Uterus (tissue), 4 donors: ENCODE measurements at places on chromosomes 11 and 22. TPM values are rescaled to one million over a fixed set of nuclear protein-coding genes. Genes with fewer than 3 reads are reported as not detected.

The HTR3B gene
- not detected for total RNA-seq

The DNAJB7 gene
- total RNA-seq: not detected

The CASP1 gene
- 33.8 TPM for total RNA-seq

The LRRC4C gene
- total RNA-seq: 16.9 TPM

The HEPN1 gene
- not detected for total RNA-seq

The SLCO2B1 gene
- 58.1 TPM for total RNA-seq

The GAL3ST1 gene
- total RNA-seq: 6.6 TPM

The TTC36 gene
- total RNA-seq: not detected

The SERPING1 gene
- total RNA-seq: 552 TPM

The POU2AF1 gene
- total RNA-seq: 2.9 TPM

The HBB gene
- 206 TPM for total RNA-seq

The FRMD8 gene
- total RNA-seq: 46.4 TPM

The CENPM gene
- not detected for total RNA-seq

GRCh38 chr11:107916671-107917241 lies 11.5 kb upstream of the RAB39A start:
- H3K36me3 ChIP-seq: no peaks in the 10 kb centered on the region
- no peak for DNase-seq
- H3K27me3 ChIP-seq: no peaks in the 10 kb centered on the region
- no peak overlapping the region for H3K27ac ChIP-seq
- no peaks in the 10 kb centered on the region for H3K4me1 ChIP-seq

- no peak overlapping the region for H3K4me3 ChIP-seq
- peak overlapping the region; percentile 69 for H3K27ac ChIP-seq
- no peaks in the 10 kb centered on the region for H3K27me3 ChIP-seq
- H3K4me1 ChIP-seq: peaks cover 15% of the 10 kb centered on the region
Observed at GRCh38 chr11:8086571-8086970, 5.6 kb downstream of the TUB start.

DNA sequence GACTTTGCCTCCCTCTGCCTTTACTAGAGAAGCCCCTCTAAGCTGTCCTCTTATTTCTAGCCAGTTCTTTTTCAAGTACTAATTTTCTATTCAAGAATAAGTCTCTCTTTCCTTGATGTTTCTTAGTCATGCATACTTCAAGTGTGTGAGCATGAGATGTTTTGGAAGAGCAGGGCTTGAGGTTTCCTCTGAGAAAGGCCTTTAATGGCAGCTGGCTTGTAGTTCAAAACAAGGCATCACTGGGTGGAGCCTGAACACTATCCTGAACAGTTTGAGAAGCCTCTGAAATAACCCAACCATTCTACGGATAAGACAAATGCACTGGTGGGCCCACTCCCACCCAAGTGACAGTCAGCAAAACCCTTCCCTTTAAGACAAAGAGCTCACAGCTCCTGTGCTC lies 37.6 kb downstream of the CLDN25 start:
- H3K27me3 ChIP-seq: no peaks in the 10 kb centered on the region
- H3K36me3 ChIP-seq: no peaks in the 10 kb centered on the region
- H3K27ac ChIP-seq: no peak overlapping the region
- H3K4me3 ChIP-seq: no peak overlapping the region

GRCh38 chr11:64583296-64584262 lies 7.4 kb upstream of the SLC22A12 start:
- no peak overlapping the region for H3K27ac ChIP-seq
- no peaks in the 10 kb centered on the region for H3K36me3 ChIP-seq
- H3K27me3 ChIP-seq: no peaks in the 10 kb centered on the region
- H3K4me3 ChIP-seq: no peak overlapping the region
- DNase-seq: no peak

DNA sequence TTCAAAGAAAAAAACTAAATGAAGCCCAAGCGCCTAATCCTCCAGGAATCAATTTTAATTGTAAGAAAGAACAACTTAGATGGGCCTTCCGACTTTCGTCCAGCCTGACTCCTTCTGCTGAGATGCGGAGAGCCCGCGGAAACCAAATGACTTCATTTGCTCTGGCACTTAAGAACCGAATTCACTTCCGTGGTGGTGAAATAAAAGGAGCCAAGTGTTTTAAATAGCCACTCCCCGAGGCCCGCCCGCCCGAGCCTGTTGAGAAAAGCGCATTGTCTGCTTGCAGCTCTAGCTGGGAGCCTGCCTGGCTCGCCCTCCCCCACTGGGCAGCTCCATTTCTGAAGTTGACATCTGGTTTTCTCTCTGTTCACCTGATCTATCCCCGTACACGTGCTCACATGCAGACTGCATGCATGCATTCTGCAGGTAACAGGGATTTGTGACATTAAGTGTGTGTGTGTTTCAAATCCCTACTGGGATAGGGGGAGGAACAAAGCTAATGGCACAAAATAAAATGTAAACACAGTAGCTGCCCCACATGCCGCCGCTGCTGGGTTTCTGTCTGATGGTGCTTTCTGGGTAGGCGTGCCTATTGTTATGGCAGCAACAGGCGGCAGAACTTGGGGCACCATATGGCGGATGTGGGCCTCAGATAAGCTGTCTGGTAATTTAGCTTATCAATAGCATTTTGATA lies 6.2 kb downstream of the TEAD1 start:
- peaks cover 10% of the 10 kb centered on the region for H3K4me1 ChIP-seq
- H3K27ac ChIP-seq: peak overlapping the region; percentile 53
- no peaks in the 10 kb centered on the region for H3K36me3 ChIP-seq
- H3K27me3 ChIP-seq: no peaks in the 10 kb centered on the region
- H3K4me3 ChIP-seq: no peak overlapping the region

GRCh38 chr22:41094041-41094593 lies 1.7 kb downstream of the EP300 start:
- no peak for DNase-seq
- peak overlapping the region; percentile 91 for H3K4me3 ChIP-seq
- no peaks in the 10 kb centered on the region for H3K36me3 ChIP-seq
- H3K27me3 ChIP-seq: no peaks in the 10 kb centered on the region
- H3K27ac ChIP-seq: peak overlapping the region; percentile 100

GRCh38 chr11:71381781-71382505 lies 66.2 kb downstream of the DHCR7 start:
- H3K27me3 ChIP-seq: no peaks in the 10 kb centered on the region
- no peak overlapping the region for H3K27ac ChIP-seq
- H3K4me3 ChIP-seq: no peak overlapping the region
- no peaks in the 10 kb centered on the region for H3K36me3 ChIP-seq
- DNase-seq: no peak

DNA sequence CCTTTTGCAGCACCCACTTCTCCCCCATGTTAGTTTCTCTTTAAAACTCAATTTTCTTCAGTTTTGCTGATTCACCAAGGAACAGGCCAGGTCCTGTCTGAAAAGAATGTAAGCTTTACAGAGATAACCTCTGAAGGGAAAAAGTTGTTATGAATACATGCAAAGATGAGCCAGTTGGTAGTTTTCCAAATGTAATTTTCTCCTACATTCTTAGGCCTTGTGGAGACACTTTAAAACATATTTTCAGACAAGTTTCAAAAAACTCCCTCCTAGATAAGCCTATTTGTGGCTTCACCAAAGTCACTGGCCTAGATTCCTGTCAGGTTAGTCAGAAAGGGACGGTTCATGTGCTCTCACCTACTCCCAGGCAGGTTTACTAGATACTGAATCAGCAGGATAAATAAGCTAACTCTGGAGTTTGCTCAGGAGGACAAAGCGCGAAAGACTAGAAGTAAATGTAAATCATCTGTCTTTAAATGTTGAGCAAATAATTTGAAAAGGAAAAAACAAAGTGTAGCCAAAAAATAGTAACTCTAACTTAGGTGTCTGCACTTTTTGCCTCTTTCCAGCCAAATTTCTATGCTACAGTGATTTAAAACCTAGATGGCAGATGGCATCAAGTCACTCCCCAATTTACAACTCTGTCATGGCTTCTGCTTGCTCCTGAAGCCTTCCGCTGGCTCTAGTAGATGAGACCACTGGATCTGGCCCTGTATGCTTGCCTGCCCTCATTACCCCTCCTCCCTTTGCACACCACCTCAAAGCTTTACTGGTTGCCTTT lies 4.9 kb upstream of the ATP6V1E1 start:
- H3K36me3 ChIP-seq: no peaks in the 10 kb centered on the region
- H3K27me3 ChIP-seq: no peaks in the 10 kb centered on the region
- DNase-seq: no peak
- no peak overlapping the region for H3K4me3 ChIP-seq

DNA sequence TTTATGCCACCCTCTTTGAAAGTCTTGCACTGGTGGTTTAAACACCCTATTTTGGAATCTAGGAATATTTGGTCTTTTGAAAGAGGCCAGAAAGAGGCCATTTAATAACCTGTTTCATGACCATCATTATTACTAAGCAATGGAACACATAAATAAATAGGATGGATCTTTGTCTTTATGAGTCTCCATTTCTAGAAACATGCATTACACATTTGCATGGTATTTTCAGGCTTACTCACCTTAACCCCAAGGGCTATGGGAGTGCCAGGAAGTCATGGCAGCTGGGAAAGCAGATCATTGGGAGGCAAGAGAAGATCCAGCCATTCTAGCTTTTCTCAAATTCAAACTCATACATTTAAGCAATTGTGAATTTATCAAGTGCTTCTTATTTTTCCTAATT lies 185.8 kb upstream of the POU2AF2 start:
- no peaks in the 10 kb centered on the region for H3K36me3 ChIP-seq
- H3K4me1 ChIP-seq: no peaks in the 10 kb centered on the region
- DNase-seq: no peak
- H3K27me3 ChIP-seq: no peaks in the 10 kb centered on the region
- H3K27ac ChIP-seq: no peak overlapping the region
- no peak overlapping the region for H3K4me3 ChIP-seq

DNA sequence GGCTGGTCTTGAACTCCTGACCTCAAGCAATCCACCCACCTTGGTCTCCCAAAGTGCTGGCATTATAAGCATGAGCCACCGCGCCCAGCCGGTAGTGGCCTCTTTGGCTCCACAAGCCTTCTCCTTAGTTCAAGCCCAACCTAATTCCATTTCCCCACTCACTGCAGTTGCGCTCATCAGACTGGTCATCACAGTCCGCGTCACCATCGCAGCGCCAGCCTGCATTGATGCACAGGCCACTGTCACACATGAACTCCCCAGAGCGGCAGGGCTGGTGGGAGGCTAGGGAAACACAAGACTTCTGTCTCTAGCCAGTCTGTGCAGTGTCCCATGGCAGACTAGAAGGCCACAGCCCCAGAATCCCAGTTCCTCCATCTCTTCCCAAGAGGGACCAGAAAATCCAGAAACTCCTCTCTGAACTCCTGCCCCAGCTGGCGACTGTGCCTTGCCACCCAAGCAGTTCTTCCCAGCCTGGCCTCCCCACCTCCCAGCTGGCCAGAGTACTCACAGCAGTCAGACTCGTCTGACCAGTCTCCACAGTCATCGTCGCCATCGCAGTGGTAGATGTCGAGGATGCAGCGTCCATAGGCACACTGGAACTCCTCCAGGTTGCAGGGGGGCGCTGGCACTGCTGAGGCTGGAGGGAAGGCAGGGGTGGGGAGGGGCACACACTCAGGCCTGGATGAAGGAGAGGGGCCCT lies 19.8 kb downstream of the LRP4 start:
- H3K36me3 ChIP-seq: no peaks in the 10 kb centered on the region
- H3K27me3 ChIP-seq: no peaks in the 10 kb centered on the region
- no peak for DNase-seq
- no peak overlapping the region for H3K27ac ChIP-seq

DNA sequence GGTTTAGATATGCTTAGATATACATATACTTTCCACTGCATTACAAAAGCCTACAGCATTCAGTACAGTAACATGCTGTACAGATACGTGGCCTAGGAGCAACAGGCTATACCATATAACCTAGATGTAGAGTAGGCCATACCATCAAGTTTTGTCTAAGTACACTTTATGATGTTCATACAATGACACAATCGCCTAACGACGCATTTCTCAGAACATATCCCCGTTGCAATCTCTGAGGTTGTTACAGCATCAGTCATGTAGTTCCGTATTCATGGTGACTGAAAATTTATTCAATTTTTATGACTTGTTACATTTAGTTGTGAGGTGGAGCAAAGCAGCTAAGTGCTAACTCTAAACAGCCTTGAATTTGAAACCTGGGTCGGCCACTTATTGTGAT lies 6.7 kb downstream of the ZBTB44 start:
- no peaks in the 10 kb centered on the region for H3K27me3 ChIP-seq
- no peak overlapping the region for H3K27ac ChIP-seq
- H3K4me1 ChIP-seq: peaks cover 6% of the 10 kb centered on the region
- H3K36me3 ChIP-seq: no peaks in the 10 kb centered on the region
- no peak overlapping the region for H3K4me3 ChIP-seq

DNA sequence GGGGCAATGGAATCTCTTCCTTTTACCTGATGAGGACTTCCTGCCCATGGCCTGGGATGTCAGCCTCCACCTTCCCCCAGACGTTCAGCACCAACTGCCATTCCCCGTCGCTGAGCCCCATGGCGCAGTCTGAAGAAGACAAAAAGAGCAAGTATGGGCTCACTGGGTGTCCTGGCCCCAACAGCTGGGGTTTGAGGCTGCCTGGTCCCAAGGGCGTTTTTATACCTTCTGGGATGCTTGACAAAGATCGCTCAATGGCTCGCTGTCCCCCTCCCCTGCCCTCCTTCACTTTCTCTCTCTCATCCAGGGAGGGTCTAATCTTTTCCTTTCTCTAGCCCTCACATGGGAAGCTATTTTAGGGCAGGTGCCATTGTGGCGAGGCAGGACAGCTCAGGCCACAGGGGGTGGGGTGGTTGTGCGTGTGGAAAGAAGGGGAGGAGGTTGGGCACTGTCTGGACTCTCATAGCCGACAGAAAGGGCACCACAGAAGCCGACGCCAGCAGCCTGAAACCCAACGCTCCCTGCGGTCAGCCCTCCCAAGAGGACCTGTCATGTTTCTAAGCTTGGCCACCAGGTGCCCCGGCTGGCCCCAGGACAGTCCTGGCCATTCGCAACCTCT lies at the start of gene MB:
TSS of gene MB (minus strand) at position 193 of the 619 bp plus-strand sequence. CDS start at position 121, 72 bp downstream.
- no peaks in the 10 kb centered on the region for H3K27me3 ChIP-seq
- no peaks in the 10 kb centered on the region for H3K36me3 ChIP-seq
- no peak within 1 kb of the TSS for H3K27ac ChIP-seq
- H3K4me3 ChIP-seq: no peak within 1 kb of the TSS
- no peaks in the 10 kb centered on the region for H3K4me1 ChIP-seq
- DNase-seq: no peak

DNA sequence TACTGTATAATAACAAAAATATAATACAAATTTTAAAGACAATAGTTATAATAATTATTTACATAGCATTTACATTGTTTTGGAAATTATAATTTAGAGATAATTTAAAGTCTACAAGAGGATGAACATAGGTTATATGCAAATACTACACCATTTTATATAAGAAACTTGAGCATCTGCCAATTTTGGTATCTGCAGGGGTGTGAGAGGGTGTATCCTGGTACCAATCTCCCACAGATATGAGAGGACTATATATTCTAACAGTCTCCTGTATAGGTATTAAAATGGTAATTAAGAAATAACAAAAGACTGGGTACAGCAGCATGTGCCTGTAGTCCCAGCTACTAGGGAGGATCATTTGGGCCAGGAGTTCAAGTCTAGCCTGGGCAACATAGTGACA lies 134.4 kb downstream of the APOL5 start:
- H3K4me3 ChIP-seq: no peak overlapping the region
- no peaks in the 10 kb centered on the region for H3K36me3 ChIP-seq
- H3K27ac ChIP-seq: no peak overlapping the region
- DNase-seq: no peak

- no peaks in the 10 kb centered on the region for H3K36me3 ChIP-seq
- no peak overlapping the region for H3K4me3 ChIP-seq
- H3K27me3 ChIP-seq: no peaks in the 10 kb centered on the region
- no peaks in the 10 kb centered on the region for H3K4me1 ChIP-seq
Observed at GRCh38 chr11:130721736-130722135, 194.5 kb downstream of the SNX19 start.
